Stimulated activated CD8-positive, alpha-beta memory T cell treated with anti-CD3 and anti-CD28 coated beads, Interleukin-7, amount 100 ng/mL, for 4 hours (primary cell): ENCODE measurements at places on chromosomes 7 and 10.

DNA sequence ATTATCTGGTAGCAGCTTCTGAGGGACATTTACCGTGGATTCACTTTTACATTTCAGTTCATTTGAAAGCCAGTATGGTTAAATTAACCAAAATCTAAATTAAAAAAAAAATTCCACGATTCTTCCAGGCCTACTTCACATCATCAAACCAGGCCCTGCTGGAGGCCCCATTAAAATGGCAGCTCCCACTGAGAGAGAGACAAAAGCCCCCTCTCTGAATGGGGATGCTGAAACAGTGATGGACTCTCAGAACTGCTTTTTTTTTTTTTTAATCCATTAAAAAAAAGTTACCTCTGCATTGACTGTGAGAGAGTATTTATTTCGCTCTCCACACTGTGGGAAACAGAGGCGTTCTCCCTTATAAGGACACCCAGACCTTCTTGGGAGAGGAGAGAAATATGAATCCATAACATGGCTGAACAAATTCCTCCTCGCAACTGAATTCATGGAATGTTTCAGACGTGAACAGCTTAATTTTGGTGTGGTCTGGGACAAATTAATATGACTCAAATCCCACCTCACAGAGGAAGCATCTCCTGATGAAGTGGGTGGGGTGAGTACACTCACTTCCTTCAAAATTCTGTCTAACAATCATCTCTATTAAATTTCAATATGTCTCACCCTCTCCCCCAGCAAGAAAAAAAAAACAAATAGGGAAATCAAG, 73.5 kb downstream of the SAMD9 start:
- no peak for DNase-seq

DNA sequence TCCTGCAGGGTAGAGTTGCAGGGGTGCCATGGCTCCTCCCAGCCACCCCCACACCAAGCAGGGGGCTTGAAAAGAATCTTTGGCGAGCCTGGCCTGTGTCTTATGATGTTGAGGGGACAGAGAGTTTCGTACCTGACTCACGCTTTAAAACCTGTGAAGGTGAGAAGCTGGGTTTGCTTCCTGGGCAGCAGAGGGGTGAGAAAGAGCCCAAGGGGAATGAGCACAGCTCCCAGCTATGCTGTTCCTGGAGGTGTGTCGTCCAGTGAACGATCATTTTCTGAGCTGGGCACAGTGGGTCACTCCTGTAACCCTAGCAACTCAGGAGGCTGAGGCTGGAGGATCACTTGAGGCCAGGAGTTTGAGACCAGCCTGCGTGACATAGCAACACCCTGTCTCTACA, 13.5 kb upstream of the ADRB1 start:
- no peak for DNase-seq

DNA sequence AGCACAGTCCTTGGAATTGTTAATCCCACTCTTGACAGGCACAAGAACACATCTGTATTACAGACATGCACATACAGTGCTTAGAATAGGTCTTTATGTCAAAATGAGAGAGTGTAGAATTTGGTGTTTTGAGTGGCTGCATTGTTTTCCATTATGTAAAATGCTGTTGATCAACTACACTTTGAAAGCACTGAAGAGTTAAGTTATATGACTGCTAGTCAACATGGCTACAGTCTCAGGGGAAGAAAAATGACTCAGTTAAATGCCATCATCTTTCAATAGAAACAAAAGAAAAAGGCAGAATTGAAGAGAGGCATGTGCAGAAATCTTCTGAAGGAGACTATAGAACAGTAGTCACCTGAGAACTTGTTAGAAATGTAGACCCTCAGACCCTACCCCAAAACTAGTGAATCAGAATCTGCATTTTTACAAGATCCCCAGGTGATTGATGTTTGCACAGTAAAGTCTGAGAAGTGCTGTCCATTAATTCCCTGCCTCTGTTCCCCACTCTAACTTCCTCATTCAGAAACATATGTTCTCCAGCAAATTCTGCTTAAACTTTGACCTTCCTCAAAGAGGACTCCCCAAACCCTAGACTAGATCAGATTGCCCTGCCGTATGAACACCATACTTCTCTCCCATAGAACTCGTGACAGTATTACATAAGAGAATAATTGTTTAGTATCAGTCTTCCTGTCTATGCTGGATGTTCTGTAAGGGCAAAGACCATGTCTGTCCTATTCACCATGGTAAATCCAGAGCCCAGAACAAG, 16.0 kb downstream of the SND1 start:
- DNase-seq: no peak

DNA sequence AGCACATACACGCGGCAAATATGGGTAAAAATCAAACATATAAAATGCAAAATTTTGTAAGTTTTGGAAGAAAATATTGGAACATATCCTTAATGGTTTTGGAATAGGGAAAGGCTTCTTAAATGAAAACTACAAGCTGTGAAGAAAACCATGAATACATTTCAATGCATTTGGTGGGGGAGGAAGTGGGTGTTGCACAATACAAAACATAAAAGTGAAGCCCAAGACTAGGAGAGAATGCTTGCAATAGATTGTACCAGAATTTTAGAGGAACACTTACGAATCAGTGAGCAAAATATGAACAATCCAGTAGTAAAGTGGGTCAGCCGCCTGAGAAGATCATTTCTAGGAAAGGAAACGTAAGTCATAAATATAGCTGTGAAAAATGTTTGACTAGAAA, 322.6 kb upstream of the MKI67 start:
- no peak for DNase-seq

DNA sequence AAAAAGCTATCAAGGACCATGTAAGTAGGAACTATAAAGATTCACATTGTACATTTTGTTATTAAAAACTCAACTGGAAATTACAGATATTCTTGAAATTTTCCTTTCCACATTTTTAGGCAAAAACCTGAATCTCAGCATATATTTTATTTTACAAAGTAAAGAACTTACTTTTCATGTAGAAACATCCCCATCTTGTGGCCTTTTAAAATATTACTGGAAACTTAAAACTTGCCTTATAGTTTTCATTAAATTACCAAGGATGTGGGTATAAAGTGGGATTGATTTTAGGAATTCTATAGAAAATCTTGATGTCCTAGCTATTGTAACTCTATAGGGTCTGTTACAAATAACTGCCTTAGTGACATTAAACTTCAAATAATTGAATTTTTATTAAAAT, 10.6 kb downstream of the DBF4 start:
- DNase-seq: no peak

- DNase-seq: no peak
Observed at GRCh38 chr10:121880895-121881294, 46.9 kb downstream of the ATE1 start.

DNA sequence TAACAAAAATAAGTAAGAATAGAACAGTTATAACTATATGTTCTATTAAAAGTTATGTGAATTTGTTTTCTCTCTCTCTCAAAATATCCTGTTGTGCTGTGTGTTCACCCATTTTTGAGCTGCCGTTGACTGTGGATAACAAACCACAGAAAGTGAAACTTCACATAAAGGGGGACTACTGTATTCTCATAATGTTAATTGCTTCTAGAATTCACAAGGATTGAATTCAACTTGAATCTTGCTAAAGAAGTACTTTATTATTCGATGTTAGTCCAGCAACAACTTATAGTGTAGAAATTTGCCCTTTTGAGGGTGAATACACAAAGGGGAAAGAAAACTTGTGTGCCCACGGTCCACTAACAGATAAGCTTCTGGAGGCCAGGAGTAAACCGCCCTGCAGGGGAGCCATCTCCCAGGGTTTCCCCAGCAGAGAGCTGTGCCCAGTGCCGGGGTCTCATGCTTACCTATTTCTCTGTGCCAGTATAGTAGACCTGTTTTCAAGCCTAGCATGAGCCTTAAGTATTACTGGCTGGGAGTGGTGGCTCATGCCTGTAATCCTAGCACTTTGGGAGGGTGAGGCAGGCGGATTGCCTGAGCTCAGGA, 87.1 kb downstream of the KAT6B start:
- DNase-seq: no peak

GRCh38 chr7:95491634-95492314, 6.0 kb downstream of the ASB4 start:
- DNase-seq: no peak

DNA sequence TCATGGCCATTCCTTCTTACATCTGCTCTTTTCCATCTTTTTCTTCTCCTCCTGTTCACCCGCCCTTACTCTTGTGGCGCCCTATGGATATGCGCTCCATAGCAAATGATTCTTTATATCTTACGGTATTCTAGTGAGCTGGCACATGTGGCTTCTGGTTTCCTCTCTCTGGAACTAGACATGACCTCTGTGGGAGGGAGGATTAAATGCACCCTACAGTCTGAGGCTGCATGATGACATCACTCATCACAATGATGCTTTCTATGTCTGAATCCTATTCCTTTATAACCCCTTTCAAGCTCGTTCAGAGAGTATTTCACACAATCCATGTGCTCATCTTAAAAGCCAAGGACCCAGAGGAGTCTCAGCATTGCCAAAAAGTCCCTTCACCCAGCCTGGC, 153.3 kb downstream of the EGFR start:
- no peak for DNase-seq
